ENCODE measurements at places on chromosomes 7 and 10. TPM values are rescaled to one million over a fixed set of nuclear protein-coding genes. Genes with fewer than 3 reads are reported as not detected.

- no peak for DNase-seq
- no peaks in the 10 kb centered on the region for H3K4me1 ChIP-seq
- no peak overlapping the region for H3K4me3 ChIP-seq
- no peaks in the 10 kb centered on the region for H3K27me3 ChIP-seq
These were observed 49.7 kb downstream of the TMEM178B start for GRCh38 chr7:141123522-141123921.

- H3K4me3 ChIP-seq: no peak overlapping the region
- no peak overlapping the region for H3K27ac ChIP-seq
- H3K36me3 ChIP-seq: no peaks in the 10 kb centered on the region
- H3K27me3 ChIP-seq: no peaks in the 10 kb centered on the region
These were observed 5.7 kb upstream of the TIAL1 start for GRCh38 chr10:119602241-119603095.

- H3K4me3 ChIP-seq: no peak overlapping the region
- no peak overlapping the region for H3K27ac ChIP-seq
- no peaks in the 10 kb centered on the region for H3K36me3 ChIP-seq
- H3K4me1 ChIP-seq: peaks cover 21% of the 10 kb centered on the region
- no peaks in the 10 kb centered on the region for H3K27me3 ChIP-seq
These were observed 392.9 kb downstream of the KCNMA1 start for GRCh38 chr10:77244746-77245145.

DNA sequence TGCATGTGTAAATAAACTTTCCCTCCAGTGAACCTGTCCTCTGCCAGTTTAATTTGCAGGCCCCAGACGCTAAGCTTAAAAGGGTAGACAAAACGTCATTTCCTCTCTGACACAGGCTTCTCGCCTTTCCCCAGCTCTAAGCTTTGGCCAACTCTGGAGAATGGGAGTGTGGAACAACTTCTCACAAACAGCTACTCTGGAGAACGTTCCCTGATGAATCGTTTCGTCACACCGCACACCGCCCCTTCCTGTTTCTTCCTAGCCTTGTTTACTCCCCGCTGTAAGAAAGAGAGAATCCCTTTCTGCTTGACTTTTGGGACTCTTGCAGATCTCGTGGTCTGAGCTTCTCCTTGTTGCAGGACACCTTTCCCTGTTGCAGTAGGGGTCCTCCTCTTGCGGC, 564.2 kb downstream of the TCERG1L start:
- H3K27me3 ChIP-seq: no peaks in the 10 kb centered on the region
- no peaks in the 10 kb centered on the region for H3K36me3 ChIP-seq
- H3K27ac ChIP-seq: no peak overlapping the region

DNA sequence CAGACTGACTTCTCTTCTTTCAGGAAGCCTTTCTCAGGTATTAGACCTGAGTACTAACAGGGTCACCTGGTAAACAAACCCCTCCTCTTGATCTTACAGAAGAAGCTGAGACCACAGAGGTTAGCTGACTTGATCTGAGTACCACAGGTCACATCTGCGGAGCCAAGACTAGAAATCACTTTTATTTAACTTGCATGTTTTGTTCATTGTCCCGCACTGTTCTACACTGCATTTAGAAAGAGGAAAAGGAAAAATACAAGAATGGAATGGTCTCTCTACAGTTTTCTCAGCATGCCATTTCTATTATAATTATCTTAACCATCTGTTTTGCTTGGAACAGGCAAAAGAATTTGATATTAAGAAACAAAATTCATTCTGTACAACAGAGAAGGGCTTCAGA, 245.6 kb upstream of the ETV1 start:
- no peak for DNase-seq
- H3K27me3 ChIP-seq: no peaks in the 10 kb centered on the region
- H3K27ac ChIP-seq: no peak overlapping the region
- no peak overlapping the region for H3K4me3 ChIP-seq
- no peaks in the 10 kb centered on the region for H3K36me3 ChIP-seq

GRCh38 chr10:68957654-68958053, 1.7 kb downstream of the DDX21 start:
- H3K27me3 ChIP-seq: no peaks in the 10 kb centered on the region
- DNase-seq: no peak
- peak overlapping the region; percentile 87 for H3K27ac ChIP-seq

- DNase-seq: no peak
- H3K27ac ChIP-seq: no peak overlapping the region
- H3K27me3 ChIP-seq: no peaks in the 10 kb centered on the region
- H3K4me1 ChIP-seq: no peaks in the 10 kb centered on the region
- no peak overlapping the region for H3K4me3 ChIP-seq
- H3K36me3 ChIP-seq: no peaks in the 10 kb centered on the region
These were observed 122.2 kb downstream of the MPP7 start for GRCh38 chr10:28180654-28181053.

GRCh38 chr10:75137533-75138438, 26.3 kb downstream of the SAMD8 start:
- H3K4me3 ChIP-seq: no peak overlapping the region
- no peak overlapping the region for H3K27ac ChIP-seq
- peaks cover 10% of the 10 kb centered on the region for H3K4me1 ChIP-seq
- no peaks in the 10 kb centered on the region for H3K27me3 ChIP-seq

DNA sequence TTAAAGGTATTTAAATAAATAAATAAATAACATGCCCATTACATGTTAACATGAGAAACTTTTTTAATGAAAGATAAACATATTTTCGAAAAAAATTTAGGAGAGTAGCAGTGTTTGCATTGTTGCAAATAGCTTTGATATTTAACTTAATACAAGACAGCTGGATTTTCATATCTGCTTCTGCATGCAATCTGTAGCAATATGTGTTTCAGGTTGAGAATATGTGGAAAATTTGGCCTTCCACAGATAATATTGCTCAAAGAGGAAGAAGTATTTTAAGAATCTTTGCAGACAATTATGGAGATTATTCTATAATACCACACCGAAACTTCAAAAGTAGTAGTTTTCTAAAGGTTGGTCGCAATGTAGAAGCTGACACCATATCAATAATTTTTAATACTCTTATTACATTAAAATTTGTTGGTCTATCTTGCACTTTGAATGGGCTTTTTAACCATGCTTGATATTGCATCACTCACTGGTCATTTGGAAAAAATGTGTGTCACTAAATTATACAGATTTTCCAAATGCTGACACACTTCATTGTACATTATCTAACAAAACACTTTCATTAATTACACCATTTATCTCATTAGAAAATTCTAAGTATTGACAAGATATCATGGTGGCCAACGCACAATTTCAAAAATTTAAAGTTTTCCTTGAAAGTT, 229.8 kb upstream of the HDAC9 start:
- H3K27me3 ChIP-seq: no peaks in the 10 kb centered on the region
- H3K4me3 ChIP-seq: no peak overlapping the region
- H3K27ac ChIP-seq: no peak overlapping the region
- DNase-seq: no peak
- H3K4me1 ChIP-seq: no peaks in the 10 kb centered on the region

GRCh38 chr10:70500812-70501301, 22.3 kb downstream of the PALD1 start:
- no peak overlapping the region for H3K27ac ChIP-seq
- no peaks in the 10 kb centered on the region for H3K36me3 ChIP-seq

DNA sequence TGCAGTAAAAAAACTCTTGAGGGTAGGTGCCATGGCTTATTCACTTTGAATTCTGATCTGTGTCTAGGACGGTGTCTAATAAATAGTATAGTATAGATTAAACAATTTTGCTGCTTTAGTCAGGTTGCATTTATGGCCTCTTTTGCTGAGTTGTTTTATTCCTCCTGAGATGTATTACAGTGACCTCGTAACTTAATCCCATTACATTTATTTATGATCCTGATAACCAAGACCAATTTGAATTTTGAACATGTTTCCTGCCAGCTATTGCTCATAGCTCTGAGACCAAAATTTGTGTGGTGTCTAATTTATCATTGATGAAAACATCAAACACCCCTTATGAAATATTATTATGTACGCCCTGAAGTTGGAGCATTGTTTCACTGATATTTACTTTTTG, 381.9 kb upstream of the SEMA3C start:
- H3K27ac ChIP-seq: no peak overlapping the region
- H3K4me1 ChIP-seq: peaks cover 19% of the 10 kb centered on the region
- H3K4me3 ChIP-seq: no peak overlapping the region
- no peaks in the 10 kb centered on the region for H3K36me3 ChIP-seq
- peak; percentile 10 for DNase-seq

DNA sequence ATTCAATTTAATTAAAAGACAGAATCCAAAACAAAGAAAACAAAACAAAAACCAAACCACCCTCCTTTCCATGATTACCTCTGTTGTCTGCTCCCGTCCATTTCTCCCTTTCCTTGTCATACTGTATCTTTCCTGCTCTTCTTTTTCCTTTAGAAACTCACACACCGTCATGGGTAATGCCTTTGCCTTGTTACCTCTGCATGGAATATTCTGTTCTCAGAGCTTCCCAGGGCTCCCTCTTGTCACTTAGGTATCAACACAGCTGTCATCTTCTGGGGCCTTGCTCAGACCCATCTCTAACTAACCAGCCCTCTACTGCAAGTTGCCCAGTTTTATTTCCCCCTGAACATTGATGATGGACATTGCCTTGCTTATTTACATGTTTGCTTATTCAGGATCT, 30.2 kb upstream of the GIMAP8 start:
- no peaks in the 10 kb centered on the region for H3K27me3 ChIP-seq
- H3K4me1 ChIP-seq: no peaks in the 10 kb centered on the region
- H3K36me3 ChIP-seq: no peaks in the 10 kb centered on the region
- no peak overlapping the region for H3K4me3 ChIP-seq
- DNase-seq: no peak

GRCh38 chr7:39233851-39234529, 256.3 kb downstream of the POU6F2 start:
- no peak for DNase-seq
- H3K27ac ChIP-seq: no peak overlapping the region
- H3K4me1 ChIP-seq: no peaks in the 10 kb centered on the region

DNA sequence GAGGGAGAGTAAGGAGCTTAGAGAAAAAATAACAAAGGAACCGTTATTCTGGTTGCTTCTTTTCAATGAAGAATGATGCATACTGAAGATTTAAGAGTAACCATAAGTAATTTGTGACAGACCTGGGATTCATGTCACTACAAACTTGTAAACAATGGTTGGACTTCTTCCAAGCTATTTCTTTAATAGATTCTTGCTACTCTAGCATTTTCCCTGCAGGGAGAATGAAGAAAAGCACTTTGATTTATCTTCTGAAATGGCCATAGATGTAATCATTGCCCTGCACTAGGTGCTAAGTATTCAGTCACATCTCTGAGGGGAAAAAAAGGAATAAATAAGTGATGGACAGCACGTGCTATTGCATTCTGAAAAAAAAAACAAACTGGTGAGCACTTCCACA, 606.6 kb upstream of the LRRN3 start:
- H3K27ac ChIP-seq: no peak overlapping the region
- no peaks in the 10 kb centered on the region for H3K36me3 ChIP-seq
- DNase-seq: no peak
- H3K4me3 ChIP-seq: no peak overlapping the region
- no peaks in the 10 kb centered on the region for H3K27me3 ChIP-seq

- DNase-seq: no peak
- H3K27ac ChIP-seq: no peak overlapping the region
- peaks cover 2% of the 10 kb centered on the region for H3K27me3 ChIP-seq
- H3K4me3 ChIP-seq: no peak overlapping the region
These were observed 154.8 kb downstream of the GRK5 start for GRCh38 chr10:119362122-119362521.

- no peak overlapping the region for H3K4me3 ChIP-seq
- no peak overlapping the region for H3K27ac ChIP-seq
- H3K36me3 ChIP-seq: no peaks in the 10 kb centered on the region
- no peak for DNase-seq
These were observed 38.8 kb upstream of the SHH start for GRCh38 chr7:155850766-155851678.

- H3K36me3 ChIP-seq: peaks cover 15% of the 10 kb centered on the region
- peaks cover 15% of the 10 kb centered on the region for H3K4me1 ChIP-seq
These were observed 411 bp downstream of the BCCIP start for GRCh38 chr10:125823663-125824251.

DNA sequence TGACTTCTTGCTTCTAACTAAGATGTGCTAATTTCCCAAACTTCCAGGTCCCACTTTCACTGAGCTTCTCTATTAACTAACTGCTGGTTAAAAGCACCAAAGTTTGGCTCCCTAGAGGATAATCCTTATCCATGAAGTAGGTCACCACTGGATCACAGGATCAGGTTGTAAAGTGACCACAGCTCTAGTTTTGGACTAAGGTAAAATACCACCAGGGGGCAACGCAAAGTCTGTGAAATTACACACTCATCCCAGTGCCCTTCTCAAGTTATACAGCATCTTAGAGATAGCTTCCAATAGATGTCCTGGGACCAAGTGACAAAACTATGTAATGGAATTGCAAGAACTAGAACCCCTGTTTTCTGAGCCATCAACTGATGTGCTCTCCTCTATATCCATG, 116.4 kb upstream of the ASAH2 start:
- H3K4me3 ChIP-seq: no peak overlapping the region
- no peaks in the 10 kb centered on the region for H3K36me3 ChIP-seq
- no peak overlapping the region for H3K27ac ChIP-seq
- no peaks in the 10 kb centered on the region for H3K4me1 ChIP-seq
- DNase-seq: peak; percentile 16

- no peak overlapping the region for H3K4me3 ChIP-seq
- no peak overlapping the region for H3K27ac ChIP-seq
- no peak for DNase-seq
- H3K36me3 ChIP-seq: no peaks in the 10 kb centered on the region
- H3K27me3 ChIP-seq: no peaks in the 10 kb centered on the region
These were observed 63.1 kb downstream of the EEPD1 start for GRCh38 chr7:36216063-36216684.

DNA sequence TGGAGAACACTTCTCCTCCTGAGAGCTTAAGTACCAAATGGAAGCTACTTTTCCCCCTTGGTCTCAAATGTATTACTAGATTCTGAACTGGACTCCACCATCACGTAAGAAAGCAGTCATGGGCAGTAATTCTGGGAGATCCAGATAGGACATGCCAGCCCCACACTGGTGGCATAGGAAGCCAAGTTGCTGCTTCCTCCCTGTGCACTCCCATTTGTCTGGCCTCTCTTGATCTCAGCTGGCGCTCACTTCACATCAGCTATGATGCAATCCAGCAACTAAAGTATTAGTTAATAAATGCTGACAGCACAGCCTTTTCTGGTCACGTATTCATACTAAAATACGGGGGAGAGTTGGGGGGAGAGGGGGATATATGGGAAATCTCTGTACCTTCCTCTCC, 3.4 kb upstream of the IL6 start:
- H3K27ac ChIP-seq: no peak overlapping the region
- no peaks in the 10 kb centered on the region for H3K27me3 ChIP-seq
- peaks cover 43% of the 10 kb centered on the region for H3K4me1 ChIP-seq
- no peak for DNase-seq

DNA sequence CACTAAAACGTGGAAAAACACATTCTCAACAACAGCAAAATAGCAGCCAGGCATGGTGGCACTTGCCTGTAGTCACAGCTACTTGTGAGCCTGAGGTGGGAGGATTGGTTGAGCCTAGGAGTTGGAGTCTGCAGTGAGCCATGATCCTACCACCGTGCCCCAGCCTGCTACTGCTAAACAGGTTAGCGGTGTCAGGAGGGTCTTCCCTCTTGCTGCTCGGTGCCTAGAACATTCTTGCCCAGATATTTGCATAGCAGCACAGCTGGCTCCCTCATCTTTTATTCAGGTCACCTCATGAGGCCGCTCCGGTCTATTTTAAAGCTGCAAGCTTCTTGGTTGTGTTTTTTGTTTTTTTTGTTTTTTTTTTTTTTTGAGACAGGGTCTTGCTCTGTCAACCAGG, 2.9 kb upstream of the RABGEF1 start:
- no peak overlapping the region for H3K27ac ChIP-seq
- H3K4me3 ChIP-seq: no peak overlapping the region
- no peak for DNase-seq
- H3K4me1 ChIP-seq: peaks cover 7% of the 10 kb centered on the region

MEOX2 gene
- total RNA-seq: not detected

OR6V1 gene
- total RNA-seq: not detected

TLL2 gene
- total RNA-seq: 7.6 TPM

CFTR gene
- total RNA-seq: 0.38 TPM

GPR146 gene
- 3.4 TPM for total RNA-seq

ZNF22 gene
- 10.9 TPM for total RNA-seq

FKBP9 gene
- total RNA-seq: 199 TPM

TMEM273 gene
- total RNA-seq: not detected

Data from astrocyte (in vitro differentiated cells and primary cell).